ENCODE measurements at places on chromosomes 11 and 22. TPM values are rescaled to one million over a fixed set of nuclear protein-coding genes. Genes with fewer than 3 reads are reported as not detected.

Gene MPEG1
- total RNA-seq = not detected

Gene ACTN3
- total RNA-seq = not detected

Gene MLC1
- not detected for total RNA-seq

Gene TSGA10IP
- total RNA-seq = not detected

Gene ZNF214
- 1.5 TPM for total RNA-seq

Gene FERMT3
- total RNA-seq = 18.4 TPM

Gene USH1C
- total RNA-seq = not detected

Gene SULT4A1
- total RNA-seq = 0.06 TPM

Gene CHRM4
- total RNA-seq = 0.29 TPM

Gene IFT27
- 6.3 TPM for total RNA-seq

Gene IFITM10
- total RNA-seq = 12.6 TPM

Gene NOX4
- total RNA-seq = 2.2 TPM

Gene CCDC82
- 17.6 TPM for total RNA-seq

Gene SLC6A5
- not detected for total RNA-seq

Gene C22orf31
- total RNA-seq = not detected

Gene TCN1
- total RNA-seq = not detected

Gene MIOX
- not detected for total RNA-seq

Gene DNAJB13
- total RNA-seq = not detected

Gene SSH3
- 19.0 TPM for total RNA-seq

Gene CLDN5
- 11.1 TPM for total RNA-seq

Gene RFPL1
- total RNA-seq = not detected

Gene MMP27
- not detected for total RNA-seq

Gene DCDC1
- 0.40 TPM for total RNA-seq

Gene MOGAT2
- total RNA-seq = not detected

Gene KRTAP5-11
- total RNA-seq = not detected

Gene RASD2
- 0.23 TPM for total RNA-seq

Gene SCUBE2
- 0.11 TPM for total RNA-seq

Gene MUC5AC
- total RNA-seq = not detected

Gene OR4D5
- not detected for total RNA-seq

Gene TRIM49
- not detected for total RNA-seq

All from LHCN-M2 (cell line).